Esophagus squamous epithelium (tissue), 5 donors: ENCODE measurements at places on chromosomes 2 and 18.

GRCh38 chr2:5749347-5749746 lies 57.2 kb downstream of the SOX11 start:
- H3K27me3 ChIP-seq = no peaks in the 10 kb centered on the region
- H3K27ac ChIP-seq = no peak overlapping the region
- H3K4me1 ChIP-seq = no peaks in the 10 kb centered on the region
- no peak overlapping the region for H3K4me3 ChIP-seq
- H3K36me3 ChIP-seq = no peaks in the 10 kb centered on the region
- DNase-seq = no peak

- H3K4me1 ChIP-seq = no peaks in the 10 kb centered on the region
- DNase-seq = no peak
- H3K4me3 ChIP-seq = no peak overlapping the region
- no peaks in the 10 kb centered on the region for H3K27me3 ChIP-seq
Measured at GRCh38 chr18:30302181-30302580, 740.4 kb downstream of the DSC3 start.

DNA sequence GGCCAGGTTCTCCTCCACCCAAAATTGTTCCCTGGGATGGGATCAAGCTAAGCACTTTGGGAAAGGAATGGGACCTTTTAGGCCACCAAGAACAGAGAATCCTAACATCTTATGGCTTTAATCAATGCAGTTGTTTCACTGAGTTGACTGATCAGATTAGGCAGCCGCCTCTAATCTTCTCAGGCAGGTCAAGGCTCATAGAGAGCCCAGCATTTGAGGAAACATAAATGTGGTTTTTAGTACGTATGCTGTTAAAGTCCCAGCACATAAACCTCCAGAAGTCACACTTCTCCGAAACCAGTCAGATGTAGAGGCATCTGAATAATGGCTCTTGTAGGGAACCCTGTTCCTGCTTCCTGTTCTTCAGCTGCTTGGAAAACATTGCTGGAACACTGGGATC lies 99.5 kb upstream of the RMDN2 start:
- no peaks in the 10 kb centered on the region for H3K36me3 ChIP-seq
- no peak for DNase-seq
- no peaks in the 10 kb centered on the region for H3K27me3 ChIP-seq
- H3K4me1 ChIP-seq = peaks cover 22% of the 10 kb centered on the region
- H3K4me3 ChIP-seq = no peak overlapping the region
- H3K27ac ChIP-seq = no peak overlapping the region

- no peak overlapping the region for H3K27ac ChIP-seq
- no peaks in the 10 kb centered on the region for H3K36me3 ChIP-seq
- DNase-seq = no peak
- H3K4me3 ChIP-seq = no peak overlapping the region
Measured at GRCh38 chr2:219270055-219270372, 9.2 kb upstream of the DNAJB2 start.

DNA sequence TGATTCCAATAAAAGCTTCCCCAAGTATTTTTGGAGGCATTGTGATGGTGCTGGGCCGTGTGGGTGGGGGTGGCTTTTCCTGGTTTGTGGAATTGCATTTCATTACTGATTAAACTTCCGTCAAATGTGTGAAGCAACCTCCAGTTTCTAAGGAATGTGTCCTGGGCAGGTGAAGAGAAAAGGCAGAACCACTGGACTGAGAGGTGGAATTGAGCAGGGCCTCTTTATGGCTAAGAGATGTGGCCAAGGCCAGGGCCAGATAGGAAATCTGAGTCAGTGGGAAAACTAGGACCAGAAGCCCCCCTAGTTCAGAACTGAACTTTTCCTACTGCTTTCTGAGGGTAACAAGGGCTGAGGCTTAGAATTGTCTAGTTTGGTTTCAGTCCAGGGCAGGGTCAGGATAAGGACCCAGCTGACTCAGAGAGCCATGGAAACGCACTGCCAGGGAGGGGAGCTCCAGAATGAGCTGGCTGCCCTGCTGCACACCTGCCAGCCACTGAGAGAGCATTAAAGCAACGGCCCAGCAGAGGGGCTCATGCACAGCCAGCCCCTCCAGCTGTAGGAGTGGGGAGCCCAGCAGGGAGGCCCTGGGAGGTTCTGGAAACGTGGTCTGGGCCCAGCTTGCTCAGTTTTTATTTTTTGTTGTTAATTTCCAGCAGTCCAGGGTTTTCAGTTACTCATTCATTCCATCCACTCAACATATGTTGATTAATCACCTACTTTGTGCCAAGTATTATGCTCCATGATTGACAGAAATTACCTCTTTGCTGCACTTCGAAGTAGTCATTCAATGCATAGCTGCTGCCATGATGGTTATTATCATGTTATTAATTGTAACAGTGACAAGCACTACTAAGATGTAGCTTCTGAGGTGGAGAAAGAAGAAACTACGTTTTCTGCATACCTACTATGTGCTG lies 156.1 kb downstream of the MSH2 start:
- DNase-seq = no peak
- H3K4me1 ChIP-seq = peaks cover 11% of the 10 kb centered on the region
- no peaks in the 10 kb centered on the region for H3K36me3 ChIP-seq
- no peak overlapping the region for H3K27ac ChIP-seq

- no peaks in the 10 kb centered on the region for H3K27me3 ChIP-seq
- H3K4me3 ChIP-seq = no peak overlapping the region
- H3K4me1 ChIP-seq = no peaks in the 10 kb centered on the region
- DNase-seq = no peak
- H3K36me3 ChIP-seq = no peaks in the 10 kb centered on the region
- H3K27ac ChIP-seq = no peak overlapping the region
Measured at GRCh38 chr2:34808426-34808825, 1209.3 kb upstream of the FAM98A start.
